NCI-H2081 treated with DMSO at 0.1 percent for 48 hours (cell line): ENCODE measurements at places on chromosomes 12 and 14.

DNA sequence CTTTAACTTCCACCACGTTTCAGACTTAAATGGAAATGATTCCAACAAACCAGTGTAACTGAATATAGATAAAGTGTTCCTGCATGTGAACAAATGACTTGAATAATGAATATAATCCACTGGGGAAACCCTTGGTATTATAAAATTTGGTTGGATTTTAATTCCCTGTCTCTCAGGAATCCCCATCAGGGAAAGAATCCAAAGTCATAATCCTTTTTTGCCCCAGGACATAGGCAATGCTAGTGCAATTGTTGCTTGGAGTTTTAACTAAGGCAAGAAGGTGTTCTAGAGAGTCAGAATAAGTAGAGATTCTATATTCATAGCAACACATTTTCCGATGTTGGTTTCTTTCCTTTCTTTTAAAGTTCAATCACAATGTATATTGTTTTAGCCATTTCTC is 1169.4 kb downstream of the GALC start:
- no peak for DNase-seq

DNA sequence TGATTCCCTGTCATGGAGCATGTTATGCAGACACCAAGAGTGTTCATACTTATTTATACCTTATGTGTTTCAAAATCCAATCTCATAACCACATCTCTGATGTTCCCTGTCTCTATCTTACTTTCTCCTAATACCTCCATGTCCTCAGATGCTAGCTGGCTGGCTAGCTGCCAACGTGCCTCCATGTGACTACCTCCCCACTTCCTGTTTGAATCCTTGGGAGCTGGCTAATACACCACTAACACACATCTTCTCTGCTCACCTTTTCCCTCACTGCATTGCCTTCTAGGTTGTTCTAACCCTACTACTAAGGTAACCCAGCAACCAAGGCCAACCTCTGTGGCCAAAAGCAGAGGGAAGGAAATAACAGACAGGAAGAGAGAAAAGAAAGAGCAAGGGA is 27.3 kb downstream of the TTC5 start:
- DNase-seq: no peak

GRCh38 chr14:64879635-64880220 is at the start of gene SPTB:
TSS of gene SPTB (minus strand) at chr14:64879907. CDS start at chr14:64823094, 56,813 bp downstream.
- no peak for DNase-seq

DNA sequence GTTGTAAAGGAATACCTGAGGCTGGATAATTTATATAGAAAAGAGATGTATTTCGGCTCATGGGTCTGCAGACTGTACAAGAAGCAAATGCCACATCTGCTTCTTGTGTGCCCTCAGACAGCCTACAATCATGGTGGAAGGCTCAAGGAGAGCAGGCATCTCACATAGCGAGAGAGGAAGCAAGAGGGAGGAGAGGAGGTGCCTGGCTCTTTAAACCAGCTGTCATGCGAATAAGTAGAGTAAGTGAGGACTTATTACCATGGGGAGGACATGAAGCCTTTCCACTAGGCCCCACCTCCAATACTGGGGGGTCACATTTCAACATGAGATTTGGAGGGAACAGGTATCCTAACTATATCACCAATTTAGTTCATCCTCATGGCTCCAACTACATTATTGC is 118.7 kb downstream of the ACSS3 start:
- DNase-seq: no peak

- no peak for DNase-seq
These were observed at the start of gene GPR132 for GRCh38 chr14:105065280-105066228. TSS of gene GPR132 (minus strand) at chr14:105065430. CDS start at chr14:105055420, 10,010 bp downstream.

GRCh38 chr14:57018065-57018464 is 207.8 kb upstream of the OTX2 start:
- DNase-seq: no peak

DNA sequence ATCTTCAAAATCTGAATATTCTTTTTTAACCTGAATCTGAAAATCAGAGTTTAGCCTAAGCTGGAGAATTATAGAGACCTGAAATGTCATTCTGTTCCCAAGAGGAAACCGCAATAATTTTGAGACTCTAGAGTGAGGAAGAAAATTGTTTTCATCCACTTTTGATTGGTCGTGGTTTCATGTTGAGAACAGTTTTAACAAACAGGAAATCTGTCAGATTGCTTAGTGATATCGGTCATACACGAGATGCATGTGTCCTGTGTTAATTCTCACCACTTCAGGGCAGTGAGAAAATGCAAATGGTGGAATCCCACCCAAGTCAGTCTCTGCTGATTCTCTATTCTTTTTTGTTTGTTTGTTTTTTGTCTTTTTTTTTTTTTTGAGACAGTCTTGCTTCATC is 1498.5 kb upstream of the TMEM132C start:
- no peak for DNase-seq

- no peak for DNase-seq
These were observed 9.7 kb downstream of the TCL1B start for GRCh38 chr14:95695913-95696312.

GRCh38 chr14:32121948-32122347 is 44.8 kb downstream of the ARHGAP5 start:
- no peak for DNase-seq

- DNase-seq: no peak
These were observed 23.6 kb downstream of the RASSF3 start for GRCh38 chr12:64633940-64634337.

- no peak for DNase-seq
These were observed 14.9 kb downstream of the LTA4H start for GRCh38 chr12:96020314-96021003.

GRCh38 chr14:92012121-92012748 is 27.6 kb downstream of the TRIP11 start:
- no peak for DNase-seq

GRCh38 chr12:123808167-123808566 is 46.1 kb downstream of the DNAH10 start:
- DNase-seq: no peak

GRCh38 chr12:125132698-125133400 is 67.6 kb downstream of the AACS start:
- DNase-seq: no peak

GRCh38 chr14:28305938-28306337 is 460.6 kb upstream of the FOXG1 start:
- DNase-seq: no peak

GRCh38 chr14:89626233-89626806 is 209.3 kb upstream of the FOXN3 start:
- no peak for DNase-seq

GRCh38 chr14:92649066-92649465 is 99.4 kb downstream of the LGMN start:
- no peak for DNase-seq
